ENCODE measurements at places on chromosomes 3 and 15.

- no peak for DNase-seq
These were observed 197.7 kb downstream of the CD47 start for GRCh38 chr3:107892955-107893624.

DNA sequence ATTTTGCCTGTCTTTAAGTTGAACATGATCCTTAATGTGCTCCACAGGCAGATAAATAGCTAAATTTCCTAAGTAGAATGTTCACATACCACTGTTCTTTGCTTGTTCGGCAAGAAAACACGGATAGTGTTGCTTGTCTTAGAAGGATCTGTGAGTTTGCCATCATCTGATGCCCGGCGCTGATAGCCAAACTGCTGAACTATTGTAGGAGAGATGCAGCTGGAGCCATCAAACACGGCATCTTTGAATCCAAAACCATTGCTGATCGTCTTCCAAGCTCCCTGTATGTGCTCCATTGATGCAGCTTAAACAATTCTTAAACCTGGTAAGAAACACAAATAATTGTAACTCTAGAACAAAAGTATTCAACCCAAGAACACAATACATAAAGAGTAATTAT is 45.5 kb downstream of the RAF1 start:
- no peak for DNase-seq

GRCh38 chr15:29736744-29737020 is 85.6 kb downstream of the TJP1 start:
- DNase-seq = no peak

DNA sequence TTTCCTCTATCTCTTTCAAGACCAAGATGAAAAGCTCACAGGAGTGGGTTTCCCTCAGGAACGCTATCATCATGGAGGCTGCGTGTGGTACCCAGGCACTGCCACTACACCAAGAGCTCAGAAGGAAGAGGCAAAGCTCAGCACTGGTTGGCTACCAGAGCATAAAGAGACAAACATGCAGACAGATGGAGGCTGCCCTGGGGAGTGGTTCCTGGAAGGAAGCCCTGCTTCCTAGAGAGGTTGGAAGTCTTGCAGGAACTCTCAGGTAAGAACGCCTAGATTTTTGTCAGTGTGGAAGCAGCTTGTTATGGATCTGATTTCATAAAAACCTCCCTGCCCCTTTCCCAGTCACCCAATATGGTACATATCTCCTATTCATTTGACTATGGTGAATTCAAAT is 49.9 kb upstream of the ADCY5 start:
- no peak for DNase-seq

GRCh38 chr3:47782446-47783308 is 984 bp upstream of the SMARCC1 start:
- DNase-seq = no peak

- DNase-seq = no peak
These were observed 32.7 kb upstream of the ZFAND6 start for GRCh38 chr15:80026754-80027153.

- no peak for DNase-seq
These were observed 343.7 kb downstream of the NSUN3 start for GRCh38 chr3:94406595-94406994.

DNA sequence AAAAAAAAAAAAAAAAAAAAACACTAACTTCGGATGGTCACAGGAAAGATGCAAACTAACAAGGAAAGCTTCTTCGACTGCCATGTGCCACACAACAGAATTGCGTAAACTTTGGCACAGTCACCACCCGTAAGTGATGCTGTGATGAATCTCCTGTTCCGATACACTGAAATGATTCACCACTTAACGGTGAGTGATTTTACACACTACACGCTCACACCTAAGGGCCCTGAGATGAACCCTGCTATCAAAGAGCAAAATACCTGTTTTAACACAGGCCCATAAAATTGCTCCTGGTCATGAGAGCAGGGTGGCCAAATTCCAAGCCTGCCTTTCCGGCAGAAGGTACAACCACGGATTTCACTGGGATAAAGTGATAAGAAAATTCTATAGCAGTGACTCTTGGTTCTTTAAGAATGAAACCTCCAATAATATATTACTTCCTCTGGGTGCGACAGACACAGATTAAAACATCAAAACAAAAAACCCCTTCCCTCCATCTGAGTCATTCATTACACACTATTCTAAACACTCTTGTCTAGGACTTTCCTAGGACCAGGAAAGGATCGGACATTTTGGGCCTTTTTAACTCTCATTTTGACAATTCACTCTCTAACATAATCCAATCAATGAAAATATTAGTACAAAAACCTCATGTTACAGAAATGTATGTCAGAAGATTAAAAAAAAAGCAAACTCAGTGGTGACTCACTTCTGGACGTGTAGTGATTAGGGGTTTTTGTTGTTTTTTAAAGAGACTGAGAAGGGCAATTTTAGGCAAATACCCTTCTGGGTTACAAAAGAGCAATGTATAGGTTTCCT is 28.3 kb downstream of the LRIG1 start:
- no peak for DNase-seq

Data from right renal pelvis (tissue), 4 donors.